ENCODE measurements at places on chromosomes 2 and 18.

DNA sequence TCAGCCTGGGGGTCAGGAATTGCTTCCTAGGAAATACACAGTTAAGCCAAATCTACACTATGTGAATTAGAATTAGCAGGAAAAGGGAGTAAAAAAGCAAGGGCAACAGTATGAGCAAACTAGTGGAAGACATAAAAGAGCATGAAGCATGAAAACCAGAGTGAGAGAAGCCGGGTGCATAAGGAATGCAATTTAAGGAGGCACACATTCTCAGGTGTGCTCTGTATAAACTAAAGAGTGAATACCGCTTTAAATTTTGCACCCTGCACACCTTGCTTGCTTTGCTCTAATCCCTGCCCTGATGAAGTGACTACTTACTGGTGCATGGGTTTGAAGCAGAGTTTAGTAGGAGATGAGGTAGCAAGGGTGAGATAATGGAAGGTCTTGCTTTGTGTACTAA is 65.7 kb upstream of the EPHA4 start:
- DNase-seq = no peak

- no peak for DNase-seq
Observed at GRCh38 chr2:652881-653480, 24.2 kb downstream of the TMEM18 start.

DNA sequence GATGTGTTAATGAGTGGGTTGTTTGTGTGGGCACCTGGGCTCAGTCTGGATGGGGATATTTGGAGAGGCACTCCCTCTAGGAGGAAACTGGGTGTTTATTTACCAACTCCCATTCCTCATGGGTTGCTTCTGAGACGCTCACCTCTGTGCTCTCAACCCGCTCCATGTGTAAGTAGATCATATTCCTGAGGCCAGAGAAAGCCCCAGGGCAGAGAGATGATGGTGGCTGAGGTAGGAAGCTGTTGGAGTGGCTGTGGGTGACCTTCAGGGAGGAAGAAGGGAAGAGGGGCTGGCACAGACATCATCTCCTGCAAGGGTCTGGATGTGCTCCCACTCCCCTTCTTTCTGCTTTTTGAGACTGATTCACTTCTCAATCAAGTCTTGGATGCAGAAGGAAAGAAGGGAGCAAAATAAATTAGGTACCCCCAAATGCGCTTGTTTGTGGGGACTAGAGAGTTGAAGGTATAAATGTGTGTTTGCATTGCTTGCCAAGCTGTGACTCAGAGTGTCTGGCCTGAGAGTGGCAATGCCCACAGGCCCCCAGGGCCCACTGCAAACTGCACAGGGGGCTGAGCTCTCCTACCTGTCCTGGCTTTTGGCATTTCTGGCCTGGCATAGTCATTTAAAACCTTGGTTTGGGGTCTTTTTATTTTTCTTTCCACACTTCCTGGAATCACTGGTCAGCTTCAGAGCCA is 57.2 kb upstream of the TNP1 start:
- no peak for DNase-seq

GRCh38 chr2:156323754-156324153 is 8.8 kb downstream of the NR4A2 start:
- DNase-seq = no peak

DNA sequence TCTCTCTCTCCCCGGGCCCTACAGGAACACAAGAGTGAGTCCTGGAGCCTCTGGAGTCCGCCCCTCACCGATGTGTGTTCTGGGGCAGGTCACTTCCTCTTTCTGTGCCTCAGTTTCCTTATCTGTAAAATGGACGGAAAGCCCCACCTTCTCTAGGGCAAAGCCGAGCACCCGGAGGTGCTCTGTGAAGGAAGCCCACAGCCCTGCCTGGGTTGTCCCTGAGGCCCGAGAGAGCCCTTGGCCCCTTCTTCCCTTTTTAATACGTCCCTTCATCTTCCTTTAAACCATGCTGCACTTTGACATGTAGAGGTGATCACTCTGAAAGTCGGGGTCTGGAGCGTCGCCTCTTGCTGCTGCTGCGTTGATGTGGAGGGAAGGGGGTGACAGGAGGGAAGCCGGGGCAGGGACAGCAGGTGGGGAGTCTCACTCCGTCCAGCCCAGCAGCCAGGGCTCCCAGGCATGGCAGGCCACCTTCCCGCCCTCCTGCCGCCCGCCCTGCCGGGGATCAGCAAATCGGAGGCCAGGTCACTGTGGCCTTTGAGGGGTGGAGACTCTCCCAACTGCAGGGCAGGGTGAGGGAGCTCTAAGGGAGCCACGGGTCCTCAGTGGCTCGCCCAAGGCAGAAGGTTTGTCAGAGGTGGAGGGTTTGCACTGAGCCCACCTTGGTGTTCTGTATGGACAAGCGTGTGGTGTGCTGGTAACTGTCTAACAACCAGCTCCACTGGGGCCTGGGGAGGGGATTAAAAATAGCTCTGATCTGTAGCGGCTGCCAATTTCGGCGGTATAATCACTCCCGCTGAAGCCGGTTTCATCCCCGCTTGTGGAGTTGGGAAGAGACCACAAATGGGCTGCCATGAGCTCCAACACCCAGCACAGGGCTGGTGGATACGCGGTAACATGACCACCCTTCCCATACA is 135.9 kb upstream of the ID2 start:
- no peak for DNase-seq

DNA sequence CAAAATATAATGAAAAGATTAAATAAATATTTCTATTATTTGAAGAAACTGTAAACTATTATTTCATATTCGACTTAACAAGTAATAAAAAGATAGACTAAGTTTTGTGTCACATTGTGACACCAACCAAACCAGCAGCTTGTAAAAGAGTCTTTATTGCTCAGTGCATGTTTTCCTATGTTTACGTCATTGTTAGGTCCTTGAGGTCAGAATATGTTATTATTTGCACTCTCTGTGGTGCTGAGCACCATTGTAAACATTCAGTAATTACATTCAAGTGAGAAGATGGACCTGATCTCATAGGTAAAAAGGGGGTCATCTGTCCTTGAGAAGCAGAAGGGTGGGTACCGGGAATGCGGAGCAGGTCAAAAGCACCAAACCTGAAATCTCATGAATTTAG is 1999.1 kb upstream of the CELF4 start:
- no peak for DNase-seq

- no peak for DNase-seq
Observed at GRCh38 chr2:148666555-148666954, 22.0 kb downstream of the EPC2 start.

- DNase-seq = no peak
Observed at GRCh38 chr2:164816046-164816445, 25.6 kb downstream of the COBLL1 start.

DNA sequence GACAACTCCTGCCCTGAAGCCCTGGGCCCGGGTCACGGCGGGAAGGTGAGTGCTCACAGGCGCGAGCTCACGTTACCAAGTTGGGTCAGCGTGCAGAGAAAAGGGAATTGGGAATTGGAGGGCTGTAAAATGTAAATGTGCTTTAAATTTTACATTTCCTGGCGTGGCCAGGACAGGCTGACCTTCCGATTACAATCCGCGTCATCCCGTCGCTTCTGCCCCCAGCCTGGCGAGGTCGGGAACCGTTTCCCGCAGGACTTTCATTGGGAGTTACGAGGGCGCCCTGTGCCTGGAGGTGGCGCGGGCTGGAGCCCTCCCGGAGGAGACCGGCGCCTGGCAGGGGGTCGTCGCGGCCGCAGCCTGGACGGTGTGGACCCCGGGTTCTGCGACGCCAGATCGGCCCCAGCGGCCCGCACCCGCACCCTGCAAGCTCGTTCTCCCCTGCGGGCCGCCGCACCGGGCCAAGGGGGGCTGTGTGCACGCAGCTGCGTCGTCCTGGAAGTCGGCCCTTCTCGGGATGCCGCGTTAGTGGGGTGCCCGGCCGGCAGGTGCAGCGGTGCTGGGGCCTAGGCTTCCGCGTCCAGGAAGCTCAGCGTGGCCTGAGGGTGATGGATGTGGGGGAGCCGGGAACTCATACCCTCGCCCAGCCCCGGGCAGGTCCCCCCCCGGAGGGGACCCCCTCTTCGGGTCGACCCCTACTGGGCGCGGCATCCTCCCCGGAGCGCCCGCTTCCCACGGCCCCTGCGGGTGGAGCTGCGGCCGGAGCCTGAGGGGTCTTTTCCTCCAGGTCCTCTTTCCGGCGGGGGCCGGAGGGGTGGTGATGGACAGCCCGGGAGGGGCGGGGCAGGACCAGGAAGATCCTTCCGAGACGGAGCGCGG is 63.9 kb downstream of the LRRFIP1 start:
- DNase-seq = no peak

DNA sequence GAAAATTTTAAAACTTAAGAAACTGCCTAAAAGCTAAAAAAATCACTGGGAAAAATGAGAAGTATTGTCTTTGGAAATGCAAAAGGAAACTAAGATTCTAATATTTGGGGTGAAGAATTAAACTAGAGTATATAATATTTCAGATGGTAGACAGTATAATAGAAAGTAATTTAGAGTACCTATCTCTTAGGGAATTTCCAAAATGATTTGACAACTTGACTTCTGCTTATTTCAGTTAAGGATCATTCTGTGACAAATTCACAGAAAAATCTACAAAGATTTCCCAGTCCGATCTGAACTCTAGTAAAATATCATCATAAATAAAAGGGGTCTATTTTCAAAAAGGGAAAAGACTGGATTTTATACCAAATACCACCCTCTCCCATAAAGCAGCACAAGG is 99.6 kb downstream of the ATAD2B start:
- no peak for DNase-seq

GRCh38 chr2:170310876-170311502 is 133.0 kb downstream of the MYO3B start:
- no peak for DNase-seq

DNA sequence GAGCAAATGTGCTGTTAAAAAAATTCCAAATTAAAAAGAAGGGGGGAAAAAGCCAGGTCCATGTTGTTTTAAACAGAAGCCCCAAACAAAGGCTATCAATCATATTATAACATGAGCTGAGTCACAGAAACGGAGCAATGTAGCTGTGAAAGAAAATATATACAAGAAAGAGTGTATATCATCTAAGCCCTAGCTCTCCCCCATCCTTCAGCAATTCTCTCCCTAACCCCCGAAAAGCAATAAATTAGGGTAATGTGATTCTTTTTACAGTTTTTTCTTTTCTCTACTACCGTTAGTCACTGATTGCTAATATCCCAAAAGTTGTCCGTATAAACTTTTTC is 25.3 kb downstream of the FEZ2 start:
- no peak for DNase-seq

- no peak for DNase-seq
Observed at GRCh38 chr2:123438675-123439074, 586.4 kb upstream of the CNTNAP5 start.

GRCh38 chr2:169362118-169362893 is at the start of gene LRP2:
LRP2 (minus strand) TSS chr2:169362534; CDS start chr2:169362399, 135 bp downstream.
- no peak for DNase-seq

GRCh38 chr2:51265539-51265938 is 233.6 kb upstream of the NRXN1 start:
- DNase-seq = no peak

GRCh38 chr2:95063086-95063958 is 37.8 kb downstream of the MAL start:
- no peak for DNase-seq

GRCh38 chr18:32520771-32521170 is 50.1 kb upstream of the GAREM1 start:
- DNase-seq = no peak

GRCh38 chr18:59961070-59961469 is 61.3 kb downstream of the PMAIP1 start:
- no peak for DNase-seq

- DNase-seq = no peak
Observed at GRCh38 chr2:186542002-186542401, 47.9 kb upstream of the ITGAV start.

- DNase-seq = no peak
Observed at GRCh38 chr2:187646556-187646955, 92.3 kb upstream of the TFPI start.

DNA sequence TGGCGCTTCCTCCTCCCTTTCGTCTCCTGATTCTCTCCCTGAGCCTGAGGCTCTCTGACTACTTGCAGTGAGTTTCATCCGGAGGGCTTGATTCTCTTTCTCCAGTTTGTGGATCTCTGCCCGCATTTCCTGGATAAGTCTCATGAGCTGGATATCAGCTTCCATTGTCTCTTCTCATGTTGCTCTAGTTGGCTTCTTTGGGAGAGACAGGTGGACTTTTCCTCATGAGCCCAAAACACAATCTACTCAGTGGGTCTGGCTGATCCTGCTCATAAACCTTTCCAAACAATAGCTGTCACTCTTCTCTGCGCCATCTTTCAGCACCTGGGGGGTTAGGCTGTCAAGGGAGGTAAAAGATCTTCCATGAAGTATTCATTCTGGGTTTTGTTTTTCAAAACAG is at the start of gene CCDC195:
CCDC195 (minus strand) TSS at position 165 of the 400 bp plus-strand sequence; CDS start at position 165, 0 bp downstream.
- DNase-seq = no peak

DNA sequence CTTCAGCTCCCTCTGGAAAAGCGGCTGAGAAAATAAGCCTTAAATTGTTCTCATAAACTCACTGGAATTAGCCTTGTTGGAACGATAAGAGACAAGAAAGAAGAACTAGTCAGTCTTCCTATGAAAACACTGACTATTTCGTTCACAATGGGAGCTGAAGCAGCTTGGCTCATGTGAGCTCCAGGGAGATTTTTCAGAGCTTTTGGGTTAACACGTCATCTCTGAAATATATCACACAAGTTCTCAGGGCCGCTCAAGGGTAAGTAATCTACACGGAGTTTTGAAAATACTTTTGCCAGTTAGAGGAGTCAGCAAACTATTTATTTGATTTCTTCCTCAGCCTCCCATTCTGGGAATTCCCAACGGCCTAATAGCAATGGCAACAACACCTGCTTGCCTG is 316.2 kb upstream of the MGAT5 start:
- DNase-seq = no peak

- DNase-seq = no peak
Observed at GRCh38 chr2:230447455-230448451, 31.8 kb downstream of the SP100 start.

DNA sequence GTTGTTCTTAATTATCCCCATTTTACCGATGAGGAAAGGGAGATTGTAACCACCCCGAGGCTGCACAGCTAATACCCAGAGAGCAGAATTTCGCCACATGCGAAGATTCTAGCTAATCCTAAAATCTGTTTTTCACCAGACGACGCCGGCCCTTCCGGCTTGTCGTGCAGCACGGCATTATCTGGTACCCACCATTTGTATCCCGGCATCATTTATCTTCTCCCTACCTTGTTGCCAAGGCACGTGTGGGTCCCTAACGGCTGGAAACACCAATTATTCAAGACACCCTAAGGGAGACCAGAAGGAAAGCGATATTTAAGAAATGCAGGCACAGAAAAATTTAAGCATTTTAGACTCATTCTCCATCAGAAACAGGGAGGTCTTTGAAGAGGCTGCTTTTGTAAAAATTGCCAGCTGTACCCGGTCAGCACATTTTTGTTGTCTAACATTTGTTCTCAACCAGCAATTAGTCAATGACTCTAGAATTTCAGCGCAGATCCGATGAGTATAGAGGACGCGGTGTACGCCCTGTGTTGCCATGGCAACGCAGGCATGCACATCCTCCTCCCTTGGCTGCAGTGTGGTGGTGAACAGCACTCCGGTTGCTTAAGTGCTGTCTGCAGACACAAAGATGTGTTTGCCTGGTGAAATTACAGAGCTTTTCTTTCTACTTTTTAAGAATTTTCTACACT is 111.6 kb downstream of the AGAP1 start:
- DNase-seq = no peak

- DNase-seq = no peak
Observed at GRCh38 chr2:218276986-218277755, 6.9 kb downstream of the PNKD start.

- no peak for DNase-seq
Observed at GRCh38 chr18:2502880-2503279, 68.4 kb downstream of the METTL4 start.

All from stimulated activated CD8-positive, alpha-beta memory T cell treated with anti-CD3 and anti-CD28 coated beads, Interleukin-4, amount 100 ng/mL, for 4 hours (primary cell).